ENCODE measurements at places on chromosomes 7 and 10.

DNA sequence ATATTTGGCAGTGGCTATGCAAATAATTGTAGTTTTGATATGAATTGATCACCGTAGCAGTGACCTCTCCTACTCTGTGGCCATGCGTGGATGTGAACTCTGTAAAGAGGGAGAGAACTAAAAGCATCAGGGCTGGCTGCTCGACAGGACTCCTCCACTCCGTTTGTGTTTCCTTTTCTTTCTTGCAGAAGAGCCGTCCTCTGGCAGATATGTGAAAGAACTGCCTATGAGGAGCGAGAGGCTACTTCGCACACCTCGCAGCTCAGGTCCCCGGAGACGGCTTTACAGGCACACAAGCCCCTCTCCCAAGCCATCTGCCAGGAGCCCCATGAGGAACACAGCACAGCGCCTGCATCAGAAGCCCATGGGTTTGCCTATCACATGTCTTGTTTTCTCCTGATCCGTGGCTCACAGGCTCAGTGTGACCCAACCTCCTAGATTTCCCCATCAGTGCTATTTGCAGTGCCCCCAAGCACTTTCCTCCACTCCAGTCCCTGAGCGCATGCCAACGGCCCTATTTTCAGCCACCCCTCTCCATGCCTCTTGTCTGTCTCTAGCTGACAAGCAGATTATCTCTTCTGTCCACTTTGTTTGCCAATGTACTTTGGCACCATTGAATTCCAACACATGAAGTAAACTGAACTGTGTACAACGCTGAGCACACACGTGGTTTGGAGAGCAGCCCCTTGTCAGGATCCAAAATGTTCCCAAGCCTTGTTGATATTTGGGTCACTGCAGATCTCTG lies 164.3 kb upstream of the AKR1E2 start:
- peak; percentile 85 for DNase-seq

GRCh38 chr7:148718431-148718830 lies 19.7 kb downstream of the CUL1 start:
- DNase-seq, result no peak

GRCh38 chr10:113704637-113705343 lies 25.1 kb downstream of the CASP7 start:
- DNase-seq, result peak; percentile 82

- DNase-seq, result no peak
Measured at GRCh38 chr7:102935450-102936115, 22.8 kb downstream of the LRRC17 start.

- DNase-seq, result peak; percentile 35
Measured at GRCh38 chr7:55515569-55516279, 56.6 kb downstream of the VOPP1 start.

GRCh38 chr10:112209684-112210131 lies 26.1 kb upstream of the GPAM start:
- peak; percentile 7 for DNase-seq

DNA sequence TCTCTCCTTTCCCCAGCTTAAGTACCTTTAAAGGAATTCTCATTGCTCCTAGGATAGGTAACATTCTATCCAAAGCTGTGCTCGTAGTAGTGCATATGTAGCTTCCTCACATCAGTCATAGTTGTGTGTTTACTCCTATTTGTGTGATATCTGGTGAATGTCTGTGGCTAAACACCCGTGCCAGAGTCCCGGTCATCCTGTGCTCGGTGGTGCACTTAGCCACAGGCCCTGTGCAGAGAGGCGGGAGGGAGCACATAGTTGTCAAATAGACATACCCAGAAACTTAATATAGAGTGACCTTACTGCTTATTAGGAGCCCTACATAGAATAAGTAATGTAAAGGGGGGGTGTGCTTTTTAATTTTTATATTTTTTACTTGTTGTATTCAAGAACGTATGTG lies 76.6 kb downstream of the RBM33 start:
- DNase-seq, result no peak

DNA sequence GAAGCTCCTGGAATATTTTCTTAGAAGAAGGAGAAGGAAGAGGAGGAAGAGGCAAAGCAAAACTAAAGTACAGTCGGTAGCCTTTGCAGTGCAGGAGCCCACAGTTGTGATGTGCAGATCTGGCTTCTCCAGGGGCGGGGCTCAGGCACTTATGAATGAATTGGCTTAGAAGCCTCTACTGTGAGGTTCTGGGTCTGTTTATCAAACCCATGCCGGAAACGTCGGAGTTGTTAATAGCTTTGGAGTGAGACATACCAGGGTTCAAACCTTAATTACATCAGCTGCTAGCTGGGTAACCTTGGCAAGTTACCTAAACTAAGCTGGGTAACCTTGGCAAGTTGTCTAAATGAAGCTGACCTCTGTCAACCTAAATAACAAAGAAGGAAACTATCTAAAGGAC lies 89.3 kb upstream of the PITRM1 start:
- DNase-seq, result no peak

DNA sequence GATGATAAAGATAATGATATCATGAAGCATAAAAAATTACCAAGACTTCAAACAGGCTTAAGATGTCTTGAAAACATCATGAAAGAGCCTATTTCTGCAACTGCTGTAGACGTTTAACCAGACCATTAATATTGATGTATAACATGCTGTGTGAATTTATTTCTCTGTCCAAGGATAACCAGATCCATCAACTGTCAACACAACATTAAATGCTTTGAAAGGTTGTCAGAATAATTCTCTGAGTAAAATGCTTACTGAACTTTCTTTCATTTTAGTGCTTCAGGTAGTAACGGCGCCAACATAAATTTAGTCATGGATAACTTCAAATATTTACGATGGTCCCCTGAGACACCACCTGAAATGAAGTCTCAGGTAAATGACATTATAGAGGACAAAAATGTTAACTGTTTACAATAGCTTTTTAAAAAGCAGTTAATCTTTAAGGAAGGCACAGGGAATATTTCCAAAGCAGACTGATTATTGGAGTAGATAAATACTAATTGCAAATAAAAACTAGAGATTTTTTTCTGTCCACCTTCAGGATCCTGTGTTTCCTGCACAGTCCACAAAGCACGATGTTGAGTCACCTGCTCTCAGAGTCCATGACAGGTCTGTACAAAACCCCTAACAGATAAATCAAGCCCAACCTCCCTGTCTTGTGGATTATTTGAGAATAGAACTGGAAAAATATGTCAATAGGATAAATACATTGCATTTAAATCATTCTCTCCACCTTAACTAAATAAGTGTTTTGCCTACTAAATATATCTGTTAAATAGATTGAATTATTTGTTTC lies 1213.2 kb downstream of the XPNPEP1 start:
- DNase-seq, result no peak

DNA sequence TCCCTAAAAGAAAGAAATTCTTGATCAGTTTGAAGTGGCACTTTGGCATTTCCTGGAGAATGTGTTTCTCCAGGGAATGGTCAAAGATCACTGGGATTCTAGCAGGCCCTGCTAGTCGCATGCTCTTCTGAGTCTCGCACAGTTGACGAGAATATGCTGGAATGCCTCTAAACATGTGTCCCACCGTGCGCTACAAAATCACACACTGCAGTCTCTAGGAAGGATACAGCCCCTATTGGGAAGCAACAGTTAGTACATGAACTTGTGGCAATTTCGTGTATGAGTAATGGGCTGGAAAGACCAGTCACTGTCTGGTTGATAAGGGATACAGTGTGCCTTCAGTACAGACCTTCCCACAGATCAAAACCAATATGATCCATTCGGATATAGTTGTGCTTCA lies 257.9 kb downstream of the PRPF18 start:
- no peak for DNase-seq

DNA sequence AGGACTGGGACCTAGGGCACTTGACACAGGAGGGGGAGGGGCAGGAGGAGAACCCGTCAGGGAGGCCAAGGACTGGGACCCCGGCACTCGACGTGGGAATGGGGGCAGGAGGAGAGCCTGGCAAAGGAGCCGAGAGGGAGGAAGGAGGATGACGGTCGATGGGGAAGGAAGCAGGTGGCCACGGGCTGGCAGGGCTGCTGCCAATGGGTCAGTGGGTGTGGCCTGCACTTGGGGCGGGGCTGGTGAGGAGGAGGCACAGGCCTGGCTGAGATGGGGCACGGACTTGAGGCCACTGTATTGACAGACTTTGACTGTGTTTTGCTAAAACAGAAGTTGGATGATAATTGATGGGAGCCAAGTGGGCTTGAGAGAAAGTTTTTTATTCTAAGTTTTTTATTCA lies 68.9 kb downstream of the RBM33 start:
- DNase-seq, result no peak

DNA sequence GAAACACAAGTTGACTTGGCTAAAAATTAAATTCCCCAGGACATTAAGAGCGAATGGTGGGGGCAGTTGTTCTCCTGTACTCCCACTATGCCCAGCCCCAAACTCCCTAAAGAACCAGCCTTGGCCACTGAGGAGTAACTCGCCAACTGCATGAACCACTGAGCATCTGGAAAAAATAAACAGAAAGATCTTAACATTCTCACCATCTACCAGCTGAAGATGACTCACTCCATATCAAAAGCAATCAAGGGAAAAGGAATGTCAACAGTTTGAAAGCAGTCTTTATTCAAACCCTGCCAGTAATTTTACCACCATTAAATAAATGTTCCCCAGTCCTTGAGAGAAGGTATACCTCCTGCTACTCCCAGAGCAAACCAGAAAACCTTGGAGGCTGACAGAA lies 45.4 kb downstream of the CTTNBP2 start:
- DNase-seq, result no peak

DNA sequence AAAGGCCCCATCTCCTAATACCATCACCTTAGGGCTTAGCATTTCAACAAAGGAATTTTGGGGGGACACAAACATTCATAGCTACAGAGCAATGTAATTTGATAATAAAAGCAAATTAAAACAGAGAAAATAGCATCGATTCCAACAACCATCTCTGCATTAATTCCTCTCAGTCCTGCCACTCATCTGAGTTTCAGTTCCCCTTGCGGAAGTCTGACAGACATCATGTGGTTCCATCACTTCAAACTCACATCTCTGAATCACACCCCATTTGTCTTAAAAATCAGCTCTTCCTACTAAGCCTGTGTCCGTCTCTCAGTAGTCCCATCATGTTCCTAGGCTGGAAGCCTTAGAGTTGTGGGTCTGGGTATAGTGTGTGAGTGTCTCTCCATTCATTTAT lies 3.6 kb downstream of the ADCK2 start:
- DNase-seq, result no peak

DNA sequence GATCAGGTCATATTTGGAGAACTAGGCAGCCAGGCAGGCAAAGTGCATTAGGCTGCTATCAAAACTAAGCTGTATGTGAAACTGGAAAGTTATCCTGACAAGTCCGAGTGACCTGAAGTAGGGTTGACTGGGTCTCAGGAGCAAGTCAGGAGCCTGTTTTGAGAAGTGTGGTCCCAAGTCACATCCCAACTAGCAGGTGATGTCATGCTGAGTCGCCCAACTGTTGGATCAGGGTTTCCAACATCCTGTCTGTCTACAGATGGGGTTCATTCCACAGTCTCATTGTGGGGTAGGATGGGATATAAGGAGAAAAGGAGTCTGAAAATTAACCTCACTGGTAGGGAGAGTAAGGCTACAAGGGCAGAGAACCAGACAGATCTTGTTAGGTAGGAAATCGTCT lies 27.0 kb downstream of the SLC26A4 start:
- no peak for DNase-seq

DNA sequence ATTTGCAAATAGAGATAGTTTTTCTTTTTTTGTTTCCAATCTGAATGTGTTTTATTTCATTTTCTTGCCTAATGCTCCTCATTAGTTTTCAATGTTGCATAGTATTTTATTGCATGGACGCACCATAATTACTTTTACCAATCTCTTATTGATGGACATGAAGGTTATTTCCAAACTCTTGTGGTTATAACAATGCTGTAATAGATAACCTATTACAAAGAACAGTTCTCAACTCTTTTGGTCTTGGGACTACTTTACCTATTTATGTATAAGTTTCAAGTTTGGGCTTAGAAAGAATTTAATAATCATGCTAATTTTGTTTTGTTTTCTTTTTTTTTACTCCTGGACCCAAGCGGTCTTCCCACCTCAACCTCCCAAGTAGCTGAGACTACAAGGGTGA lies 7.0 kb downstream of the SHLD2 start:
- DNase-seq, result no peak

- DNase-seq, result peak; percentile 72
Measured at GRCh38 chr10:51001587-51001986, 72.7 kb upstream of the PRKG1 start.
